ENCODE measurements at places on chromosomes 7 and 10. TPM values are rescaled to one million over a fixed set of nuclear protein-coding genes. Genes with fewer than 3 reads are reported as not detected.
A peak's percentile ranks its signal among the peaks of the same experiment; 100 is the strongest.

DNA sequence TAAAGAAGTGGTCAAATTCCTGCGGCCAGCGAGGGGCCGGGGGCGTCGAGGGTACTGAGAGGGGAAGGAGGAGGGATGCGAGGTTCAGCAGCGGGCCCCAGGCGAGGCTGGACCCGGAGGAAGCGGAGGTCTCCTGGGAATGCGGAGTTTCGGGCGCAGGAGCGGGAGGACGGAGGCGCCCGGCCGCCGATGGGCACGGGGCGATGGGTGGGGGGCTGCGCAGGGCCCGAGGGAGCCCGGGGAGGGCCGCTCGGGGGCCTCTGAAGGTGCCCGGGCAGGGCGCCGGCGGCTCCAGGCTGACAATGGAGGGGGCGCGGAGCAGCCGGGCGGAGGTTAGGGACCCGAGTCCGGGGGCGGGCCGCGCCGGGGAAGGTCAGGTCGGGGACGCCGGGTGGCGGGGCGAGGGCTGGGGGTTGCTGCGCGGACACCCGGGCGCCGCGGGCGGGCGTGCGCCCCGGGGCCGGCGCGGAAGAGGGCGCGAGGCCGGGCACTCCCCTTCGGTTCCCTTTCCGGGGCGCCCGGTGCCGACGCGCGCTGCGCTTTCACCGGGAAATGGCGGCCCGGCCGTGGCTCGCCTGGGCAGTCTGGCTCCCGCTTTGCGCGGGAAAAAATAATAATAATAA lies 683 bp downstream of the MACROH2A2 start:
- peak; percentile 54 for DNase-seq

GRCh38 chr10:70480239-70480861 lies 1.8 kb downstream of the PALD1 start:
- DNase-seq, result no peak

GRCh38 chr7:40923626-40924025 lies 779.3 kb downstream of the INHBA start:
- DNase-seq, result no peak

GRCh38 chr10:31774299-31774900 lies 154.2 kb downstream of the ARHGAP12 start:
- DNase-seq, result peak; percentile 28

GRCh38 chr10:97511711-97512440 lies 13.2 kb downstream of the UBTD1 start:
- DNase-seq, result peak; percentile 55

DNA sequence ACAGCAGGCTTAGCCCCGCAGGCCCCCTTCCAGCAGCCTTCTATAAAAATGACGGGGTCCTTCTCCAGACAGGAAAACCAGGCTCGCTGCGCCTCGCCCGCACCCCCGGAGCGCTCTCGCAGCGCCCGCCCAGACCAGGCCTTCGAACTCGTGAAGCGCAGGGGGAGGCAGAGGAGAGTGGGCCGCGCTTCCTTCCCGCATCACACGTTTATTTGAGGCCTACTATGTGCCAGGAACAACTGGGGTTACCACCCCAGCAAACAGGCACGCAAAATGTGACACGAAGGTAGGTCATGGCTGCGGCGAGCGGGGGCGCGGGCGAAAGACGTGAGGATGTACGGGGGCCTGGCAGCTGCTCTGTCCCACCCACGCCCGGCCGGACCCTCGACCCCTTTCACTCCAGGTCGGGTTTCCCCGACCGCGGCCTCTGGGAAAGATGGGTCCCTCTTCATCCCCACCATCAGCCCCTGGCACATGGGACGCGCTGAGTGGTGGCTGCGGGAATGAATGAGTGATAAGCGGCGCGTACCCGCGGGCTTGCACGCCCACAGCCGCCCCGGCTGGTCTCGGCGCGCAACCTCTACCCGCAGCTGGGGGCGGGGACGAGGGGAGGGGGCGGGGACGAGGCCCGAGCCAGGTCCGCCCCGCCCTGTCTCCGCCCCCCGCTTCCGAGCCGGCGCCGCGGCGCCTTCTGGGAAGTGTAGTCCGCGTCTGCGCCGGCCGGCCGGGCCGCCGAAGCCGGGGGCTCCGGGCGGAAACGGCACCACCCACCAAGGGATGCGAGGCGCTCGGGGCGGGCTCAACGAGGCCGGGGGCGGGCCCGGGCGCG lies 59.1 kb downstream of the ZNF467 start:
- DNase-seq, result peak; percentile 88

GRCh38 chr10:89738551-89739209 lies 37.3 kb downstream of the KIF20B start:
- DNase-seq, result no peak

The ARMC3 gene
- not detected for total RNA-seq

DNA sequence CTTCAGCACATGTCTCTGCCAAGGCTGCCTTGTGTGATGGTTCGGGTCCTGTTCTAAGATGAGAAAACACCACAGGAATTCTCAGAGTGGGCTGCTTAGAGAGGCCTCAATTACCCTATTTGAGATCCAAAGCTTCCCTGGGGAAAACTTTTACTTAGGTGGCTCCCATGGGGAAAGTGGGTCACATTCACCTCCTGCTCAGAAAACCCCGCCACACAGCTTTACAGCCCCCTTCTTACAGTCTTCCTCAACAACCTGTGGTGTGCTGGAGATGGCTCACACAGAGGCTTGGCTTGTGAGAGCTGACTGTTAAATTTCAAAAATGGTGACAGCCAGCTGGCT lies 36.6 kb upstream of the KCNIP2 start:
- DNase-seq, result no peak

The SEM1 gene
- 27.2 TPM for total RNA-seq

GRCh38 chr10:125840955-125841354 lies 17.6 kb downstream of the BCCIP start:
- DNase-seq, result no peak

The GNGT1 gene
- total RNA-seq, result not detected

The BUD31 gene
- 25.8 TPM for total RNA-seq

The C1QL3 gene
- total RNA-seq, result not detected

DNA sequence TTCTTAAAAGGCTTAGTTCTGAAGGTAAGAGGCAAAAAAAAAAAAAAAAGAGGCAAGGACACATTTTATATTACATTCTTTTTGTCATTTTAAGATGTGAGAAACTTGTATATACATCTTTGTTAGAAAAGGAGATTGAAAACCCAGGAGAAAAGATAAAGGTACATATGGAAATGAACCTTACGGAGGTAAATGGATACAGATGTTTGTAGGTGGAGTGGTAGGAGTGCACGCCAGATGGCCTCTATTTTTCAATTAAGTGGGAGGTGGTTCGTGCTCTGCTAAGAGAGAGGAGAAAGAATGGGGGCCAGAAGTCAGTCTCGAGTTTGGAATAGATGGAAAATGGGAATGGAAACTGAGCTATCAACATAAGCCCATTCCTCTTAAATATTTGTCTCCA lies 622.5 kb upstream of the GHITM start:
- no peak for DNase-seq

GRCh38 chr10:123442901-123443300 lies 223.3 kb upstream of the GPR26 start:
- no peak for DNase-seq

The GHITM gene
- total RNA-seq, result 162 TPM

- DNase-seq, result no peak
These were observed 3.5 kb downstream of the LDB1 start for GRCh38 chr10:102116656-102117055.

DNA sequence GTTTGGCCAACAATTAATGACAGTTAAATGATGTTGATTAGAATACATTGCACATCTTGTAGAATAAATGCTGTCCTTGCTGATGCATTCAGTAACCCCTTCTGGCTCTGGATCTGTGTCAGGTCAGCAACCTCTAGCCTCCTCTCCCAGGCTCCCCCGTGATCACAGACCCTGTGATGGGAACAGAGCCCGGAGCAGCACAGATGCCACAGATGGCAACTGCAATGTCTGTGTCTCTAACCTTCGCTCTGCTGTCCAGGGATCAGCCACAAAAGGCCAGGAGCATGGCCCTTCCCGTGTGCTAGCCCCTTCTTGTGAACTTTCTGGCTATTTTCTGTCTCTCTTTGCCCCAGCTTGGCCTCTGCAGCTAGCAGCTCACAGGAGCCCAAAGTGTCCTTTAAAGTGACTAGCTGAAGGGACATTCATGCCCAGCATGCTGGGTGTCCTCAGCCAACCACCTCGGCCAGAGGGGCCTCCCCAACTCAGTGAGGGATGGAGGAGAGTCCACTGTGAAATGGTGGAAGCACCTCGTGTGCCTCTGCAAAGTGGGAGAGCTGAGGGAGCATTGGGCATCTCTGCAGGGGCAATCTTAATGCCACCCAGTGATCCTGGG lies 167.0 kb upstream of the TCERG1L start:
- peak; percentile 71 for DNase-seq

DNA sequence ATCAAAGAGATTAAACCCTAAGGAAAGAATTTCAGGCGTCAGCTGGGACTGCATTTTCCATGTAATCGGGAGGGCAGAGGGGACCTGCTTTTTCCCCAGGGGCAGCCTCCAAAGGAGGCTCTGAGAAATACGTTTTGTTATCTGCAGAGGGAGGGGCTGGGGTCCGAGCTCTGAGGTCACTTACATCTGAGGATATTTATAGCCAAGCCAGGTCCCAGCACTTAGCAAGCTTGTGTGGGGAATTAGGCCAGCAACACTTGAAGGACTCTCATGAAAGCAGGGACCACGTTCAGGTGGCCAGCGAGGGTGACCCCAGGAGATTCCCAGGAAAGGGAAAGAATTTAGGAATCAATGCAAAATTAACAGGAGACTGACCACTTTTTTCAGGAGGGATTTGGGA lies 20.6 kb upstream of the GDI2 start:
- no peak for DNase-seq

- no peak for DNase-seq
These were observed 268.6 kb downstream of the KLF6 start for GRCh38 chr10:3516234-3516922.

DNA sequence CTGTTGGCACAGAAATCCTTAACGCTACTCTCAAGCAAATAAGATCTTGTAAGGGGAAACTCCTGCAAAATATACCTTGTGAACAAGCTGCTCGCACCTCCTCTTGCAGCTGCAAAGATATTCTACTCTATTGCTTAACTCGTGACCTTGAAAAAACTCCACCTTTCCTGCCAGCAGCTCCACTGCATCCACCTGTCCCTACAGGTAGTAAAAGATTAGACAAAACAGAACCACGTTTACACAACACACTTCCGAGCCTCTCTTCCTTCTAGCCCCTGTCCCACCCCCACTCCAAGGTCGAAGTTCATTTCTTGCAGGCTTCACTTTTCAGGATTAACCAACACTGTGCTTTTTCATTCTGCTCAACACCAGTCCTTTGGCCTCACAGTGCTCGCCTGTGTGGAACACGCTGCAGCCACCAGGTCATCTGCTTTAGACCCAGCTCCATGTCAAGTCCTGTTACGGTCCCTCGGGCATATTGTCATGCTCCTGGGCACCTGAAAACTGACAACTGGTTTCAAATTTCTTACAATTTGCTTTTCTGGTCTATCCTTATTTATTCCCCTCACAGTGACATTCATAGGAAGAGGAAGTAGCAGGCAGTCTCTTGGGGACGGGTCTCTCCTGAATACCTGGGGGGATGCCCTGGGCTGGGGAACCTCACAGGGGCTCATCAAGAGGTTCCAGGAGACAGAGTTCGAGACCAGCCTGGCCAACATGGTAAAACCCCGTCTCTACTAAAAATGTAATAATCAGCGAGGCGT lies 165.8 kb upstream of the KLF14 start:
- peak; percentile 93 for DNase-seq

DNA sequence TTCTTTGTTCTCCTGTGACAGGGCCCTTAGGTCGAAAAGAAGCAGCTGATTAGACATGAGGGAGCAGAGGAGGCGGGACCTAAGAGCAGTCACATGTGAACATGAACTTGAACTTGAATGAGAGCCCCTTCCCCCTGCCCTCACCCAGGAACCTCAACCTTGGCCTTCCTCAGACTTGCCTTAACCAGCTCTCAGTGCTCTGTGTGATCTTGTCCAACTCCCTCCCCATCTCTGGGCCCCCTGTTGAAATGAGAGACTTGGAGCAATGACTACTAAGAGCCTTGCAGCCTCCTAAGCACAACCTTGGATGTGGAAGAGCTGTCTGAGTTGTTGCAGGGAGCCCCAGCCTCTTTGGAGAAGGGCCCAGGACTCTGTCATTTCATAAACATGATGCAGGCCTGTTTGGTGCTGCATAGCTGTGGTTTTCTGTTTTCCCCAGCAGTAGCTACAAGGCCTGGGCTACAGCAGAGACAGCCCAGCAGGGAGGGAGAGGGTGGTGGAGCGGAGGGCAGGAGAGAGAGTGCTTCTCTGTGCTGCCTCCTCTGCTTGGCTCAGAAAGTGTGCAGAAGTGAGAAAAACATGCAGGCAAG lies 123.9 kb upstream of the ZMIZ1 start:
- DNase-seq, result no peak

GRCh38 chr7:18177815-18178660 lies 150.4 kb upstream of the PRPS1L1 start:
- no peak for DNase-seq

The FBXO24 gene
- 1.0 TPM for total RNA-seq

- DNase-seq, result no peak
These were observed 268.4 kb downstream of the GPR37 start for GRCh38 chr7:124497176-124497575.

The UFSP1 gene
- total RNA-seq, result 1.8 TPM

DNA sequence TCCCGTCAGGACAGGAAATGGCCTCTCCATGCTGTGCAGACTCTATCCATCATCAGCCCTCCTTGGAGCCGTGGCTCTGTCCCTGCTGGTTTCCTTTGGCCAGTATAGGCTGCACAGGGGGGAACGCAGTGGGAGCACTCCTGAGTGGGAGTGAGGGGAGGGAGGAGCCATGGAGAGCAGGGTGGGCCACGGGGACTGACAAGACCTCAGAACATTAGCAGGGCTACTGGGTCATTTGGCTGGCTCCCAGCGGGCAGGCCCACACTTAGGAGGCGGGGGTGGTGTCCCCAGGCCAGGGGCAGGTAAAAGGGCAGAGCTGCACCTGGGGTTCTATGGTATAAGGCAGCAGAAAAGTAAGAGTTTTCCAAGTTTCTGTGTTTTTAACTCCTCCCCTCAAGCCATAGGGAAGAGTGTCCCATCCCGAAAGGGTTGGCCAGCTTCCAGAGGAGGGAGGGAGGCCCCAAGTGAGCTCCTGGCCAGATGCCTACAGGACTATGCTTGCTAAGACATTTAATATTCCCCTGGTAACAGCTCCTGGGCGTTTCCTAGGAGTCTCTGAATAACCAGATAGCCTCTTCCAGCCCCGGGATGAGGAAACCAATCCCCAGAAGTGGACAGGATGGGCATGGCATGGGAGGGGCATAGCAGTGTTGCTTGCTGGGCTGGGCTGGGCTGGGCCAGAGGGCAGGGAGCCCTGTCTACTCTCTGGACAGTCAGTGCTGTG lies 5.5 kb upstream of the OPN4 start:
- DNase-seq, result peak; percentile 41

GRCh38 chr10:34789966-34790506 lies 25.1 kb downstream of the PARD3 start:
- DNase-seq, result no peak

DNA sequence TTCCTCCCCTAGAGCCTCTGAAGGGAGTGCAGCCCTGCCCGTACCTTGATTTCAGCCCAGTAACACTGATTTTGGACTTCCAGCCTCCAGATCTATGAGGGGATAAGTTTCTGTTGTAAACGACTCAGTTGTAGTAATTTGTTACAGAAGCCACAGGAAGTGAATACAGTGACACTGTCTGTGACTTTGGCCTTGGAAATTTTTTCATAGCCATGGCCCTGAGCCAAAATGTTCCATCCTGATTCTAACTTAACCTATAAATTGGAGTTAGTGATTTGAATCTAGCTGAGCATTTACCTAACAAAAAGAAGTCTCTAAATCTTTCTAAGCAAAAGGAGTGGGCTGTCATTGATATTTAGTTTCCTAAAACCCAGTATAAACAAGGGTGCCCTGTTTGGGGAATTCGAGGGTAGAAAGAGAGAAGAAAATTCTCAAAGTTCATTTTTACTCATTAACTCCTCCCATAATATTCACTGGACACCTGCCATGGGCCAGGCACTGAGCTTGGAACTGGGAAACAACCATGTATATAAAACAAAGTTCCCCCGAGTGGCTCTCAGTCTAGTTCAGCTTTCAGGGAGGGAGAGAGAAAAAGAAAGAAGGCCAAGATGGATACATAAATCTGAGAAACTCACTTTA lies 162.3 kb downstream of the SKIDA1 start:
- DNase-seq, result no peak

Data from left lobe of liver (tissue), 2 donors.